ENCODE measurements at places on chromosomes 4 and X.

DNA sequence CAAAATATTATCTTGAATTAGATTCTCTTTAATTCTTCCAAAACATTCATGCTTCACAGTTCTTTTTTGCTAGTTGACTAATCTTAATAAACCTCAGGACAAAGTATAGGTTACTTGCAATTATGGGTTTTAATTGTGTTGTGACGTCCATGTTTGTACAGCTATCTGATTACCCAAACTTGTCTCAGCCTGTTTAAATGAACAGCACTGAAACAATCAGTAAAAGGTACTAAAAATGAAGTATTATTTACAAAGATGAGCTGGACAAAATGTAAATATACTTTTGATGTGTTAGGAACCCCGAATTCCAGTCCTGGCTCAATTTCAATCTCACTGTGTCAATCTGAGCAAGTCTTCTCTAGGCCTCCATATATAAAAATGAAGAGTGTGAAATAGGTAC is 57.4 kb upstream of the SLC6A14 start:
- no peak for DNase-seq

DNA sequence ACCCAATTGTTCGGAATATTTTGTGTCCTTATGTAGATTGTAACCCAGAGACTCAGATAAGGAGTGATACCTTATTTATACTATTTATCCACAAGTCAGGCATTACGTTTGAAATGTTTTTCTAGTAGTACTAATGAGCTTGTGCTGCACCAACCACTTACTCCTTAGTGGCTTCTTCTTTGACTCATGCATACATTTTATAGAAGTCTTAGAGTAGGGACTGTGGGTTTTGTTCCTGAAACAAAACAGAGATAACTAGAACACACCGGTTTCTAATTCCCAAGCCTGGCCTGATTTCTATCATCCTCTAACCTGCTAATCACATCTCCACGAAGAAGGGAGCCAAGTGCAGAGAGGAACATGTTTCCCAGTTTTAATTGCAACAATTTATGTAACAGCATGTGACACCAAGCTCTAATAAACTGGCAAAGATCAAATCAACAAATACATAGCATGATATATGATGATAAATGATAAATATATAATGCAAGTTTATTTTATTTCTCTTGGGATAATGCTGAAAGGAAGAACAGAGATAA is 32.3 kb downstream of the MGARP start:
- DNase-seq: no peak

GRCh38 chr4:100289946-100290345 is 99.7 kb upstream of the DDIT4L start:
- DNase-seq: no peak

GRCh38 chrX:51641421-51642021 is 22.8 kb upstream of the CENPVL3 start:
- peak; percentile 12 for DNase-seq

DNA sequence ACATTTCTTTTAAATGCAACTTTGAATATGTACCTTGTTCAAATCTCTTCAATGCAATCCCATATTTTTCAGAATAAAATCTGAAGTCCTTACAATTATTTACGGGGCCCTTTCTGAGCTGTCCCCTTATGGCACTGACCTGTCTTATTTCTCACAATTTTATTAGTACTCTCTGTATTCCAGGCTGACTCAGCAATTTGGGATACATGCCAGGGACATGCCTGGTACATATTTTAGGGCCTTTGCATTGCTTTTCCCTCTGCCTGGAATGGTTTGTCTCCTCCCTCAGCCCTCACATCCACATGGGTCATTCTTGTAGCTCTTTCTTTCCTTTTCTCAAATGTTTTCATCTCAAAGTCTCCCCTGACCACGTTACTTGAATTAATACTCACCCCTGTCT is 172.2 kb upstream of the TECRL start:
- no peak for DNase-seq

DNA sequence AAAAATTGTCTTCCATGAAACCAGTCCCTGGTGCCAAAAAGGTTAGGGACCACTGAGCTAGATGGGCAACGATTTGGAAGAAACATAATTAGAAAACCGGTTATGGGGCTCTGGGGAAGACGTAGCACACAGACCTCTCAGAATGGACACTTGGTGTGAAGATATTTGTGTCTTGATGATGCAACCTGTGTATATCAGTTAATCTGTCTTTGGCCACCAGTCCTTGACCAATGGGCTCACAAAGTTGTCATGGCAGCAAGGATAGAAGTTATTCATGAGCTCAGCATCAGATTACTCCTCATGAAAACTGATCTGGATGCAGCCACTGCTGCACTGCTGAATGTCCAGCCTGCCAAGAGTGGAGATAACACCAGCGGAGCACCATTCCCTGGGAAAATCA is 13.6 kb downstream of the MTNR1A start:
- no peak for DNase-seq

DNA sequence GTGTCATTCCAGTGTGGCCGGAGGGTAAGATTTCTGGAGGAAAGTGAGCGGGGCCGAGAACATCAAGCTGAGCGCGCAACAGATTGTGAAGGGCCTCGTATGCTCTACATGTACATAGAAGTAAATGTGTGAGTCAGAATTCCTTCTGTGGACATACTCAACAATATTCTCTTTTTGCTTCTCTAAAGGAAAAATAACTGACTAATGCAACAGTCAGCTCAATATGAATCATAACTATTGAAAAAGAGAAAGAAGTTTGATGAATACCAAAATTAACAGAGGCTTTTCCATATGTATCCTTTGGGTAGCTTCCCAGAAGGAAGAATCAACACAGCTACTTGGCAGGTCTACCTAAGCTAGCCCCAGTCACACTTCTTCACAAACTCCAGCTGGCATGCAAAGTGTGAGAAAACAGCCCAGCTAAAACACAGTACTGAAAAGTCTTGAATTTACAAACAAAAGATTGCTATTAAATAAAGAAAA is 87.5 kb upstream of the ZFP42 start:
- DNase-seq: no peak

DNA sequence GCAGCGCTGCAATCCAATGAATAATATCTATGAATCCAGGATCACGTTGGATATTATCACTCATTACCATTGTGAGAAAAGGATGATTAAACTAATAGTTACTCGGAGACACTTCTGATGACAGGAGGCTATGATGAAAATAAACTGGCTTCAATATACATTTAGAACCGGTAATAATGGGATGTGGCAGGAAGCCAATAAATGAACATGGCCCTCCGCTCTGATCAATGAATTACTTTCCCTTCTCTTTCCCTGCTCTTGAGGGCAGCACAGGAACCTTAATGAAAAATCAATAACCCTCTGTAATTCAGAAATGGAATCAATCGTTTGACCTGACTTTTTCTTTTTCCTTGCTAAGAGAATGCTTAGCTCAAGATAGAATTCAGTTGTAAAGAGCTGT is 103.9 kb upstream of the PAQR3 start:
- DNase-seq: no peak

DNA sequence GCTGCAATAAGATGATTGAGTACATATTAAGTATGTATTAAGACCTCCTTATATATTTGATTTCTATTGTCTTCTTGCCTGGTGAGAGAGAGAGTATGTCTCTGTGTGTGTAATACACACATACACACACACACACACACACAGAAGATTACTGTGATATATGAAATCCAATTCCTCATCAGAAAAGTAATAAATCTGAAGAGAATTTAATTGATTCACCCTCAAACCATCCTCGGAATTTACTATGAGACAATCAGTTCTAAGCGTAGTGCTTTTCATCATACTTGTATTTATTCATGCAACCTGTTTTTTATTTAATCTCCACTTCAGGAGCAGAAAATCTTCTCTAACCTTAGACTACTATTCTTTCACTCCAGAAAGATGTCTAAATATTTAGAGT is 62.3 kb upstream of the TLL1 start:
- no peak for DNase-seq

- DNase-seq: no peak
These were observed 25.5 kb upstream of the MYOZ2 start for GRCh38 chr4:119110121-119110520.

GRCh38 chr4:11130195-11130970 is 298.3 kb downstream of the HS3ST1 start:
- peak; percentile 8 for DNase-seq

GRCh38 chr4:101222156-101222845 is 125.0 kb downstream of the PPP3CA start:
- DNase-seq: no peak

- no peak for DNase-seq
These were observed 77.2 kb upstream of the HSD17B10 start for GRCh38 chrX:53511322-53511721.

DNA sequence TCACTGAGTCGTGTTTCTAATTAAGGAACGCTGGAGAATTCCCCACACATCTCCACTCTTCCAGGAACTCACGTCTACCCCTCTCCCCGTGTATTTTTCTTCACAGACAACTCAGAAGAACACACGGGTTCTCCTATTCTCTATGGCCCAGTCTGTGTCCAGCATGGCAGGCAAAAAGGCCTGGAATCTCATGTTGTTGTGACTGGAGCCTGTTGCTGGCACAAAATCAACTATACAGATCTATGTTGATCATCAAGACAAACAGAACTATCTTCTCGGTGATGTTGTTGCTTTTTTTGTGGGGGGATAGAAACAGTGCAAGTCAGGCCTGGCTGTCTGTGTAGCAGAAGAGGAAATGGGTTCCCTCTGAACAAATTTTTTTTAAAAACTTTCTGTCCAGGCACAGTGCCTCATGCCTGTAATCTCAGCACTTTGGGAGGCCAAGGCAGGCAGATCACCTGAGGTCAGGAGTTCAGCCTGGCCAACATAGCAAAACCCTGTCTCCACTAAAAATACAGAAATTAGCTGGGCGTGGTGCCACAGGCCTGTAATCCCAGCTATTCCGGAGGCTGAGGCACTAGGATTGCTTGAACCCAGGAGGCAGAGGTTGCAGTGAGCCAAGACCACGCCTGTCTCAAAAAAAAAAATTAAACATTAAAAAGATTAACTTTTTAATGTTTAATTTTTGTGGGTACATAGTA is 50.5 kb upstream of the CBR4 start:
- DNase-seq: no peak

GRCh38 chr4:66014146-66014765 is 344.0 kb upstream of the EPHA5 start:
- DNase-seq: no peak

DNA sequence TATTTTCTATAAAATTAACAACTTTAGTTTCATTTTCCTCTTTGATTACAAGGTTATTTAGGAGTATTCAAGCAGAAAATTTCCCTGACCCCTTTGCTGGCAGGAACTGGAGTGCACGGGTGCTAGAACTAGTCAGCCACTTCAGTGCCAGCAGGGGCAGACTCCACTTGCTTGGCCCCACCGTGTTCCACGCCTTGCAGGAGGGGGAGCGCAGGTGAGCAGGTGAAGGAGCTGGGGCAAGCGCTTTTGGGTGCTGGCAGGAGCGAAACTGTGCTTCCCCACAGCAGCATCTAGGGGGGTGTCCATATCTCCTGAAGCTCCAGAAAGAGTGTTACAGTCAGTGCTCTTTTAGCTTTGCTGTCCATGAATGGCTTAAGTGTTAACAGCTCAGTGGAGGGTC is 45.5 kb downstream of the MID2 start:
- no peak for DNase-seq

GRCh38 chrX:106933538-106933961 is 13.3 kb downstream of the CLDN2 start:
- DNase-seq: no peak

DNA sequence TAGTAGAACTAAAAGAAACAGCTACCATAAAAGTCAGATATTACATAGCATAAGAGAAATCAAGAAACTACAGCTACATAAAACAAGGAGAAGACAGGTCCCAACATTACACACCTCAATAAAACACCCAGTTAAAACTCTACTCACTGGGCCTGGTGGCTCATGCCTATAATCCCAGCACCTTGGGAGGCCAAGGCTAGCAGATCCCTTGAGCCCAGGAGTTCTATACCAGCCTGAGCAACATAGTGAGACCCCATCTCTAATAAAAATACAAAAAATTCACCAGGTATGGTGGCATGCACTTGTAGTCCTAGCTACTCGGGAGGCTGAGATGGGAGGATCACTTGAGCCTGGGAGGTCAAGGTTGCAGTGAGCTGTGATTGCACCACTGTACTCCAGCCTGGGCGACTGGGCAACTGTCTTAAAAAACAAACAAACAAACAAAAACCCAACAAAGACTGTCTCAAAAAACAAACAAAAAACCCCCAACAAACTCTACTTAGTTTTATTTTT is 15.2 kb upstream of the TXLNG start:
- DNase-seq: no peak

DNA sequence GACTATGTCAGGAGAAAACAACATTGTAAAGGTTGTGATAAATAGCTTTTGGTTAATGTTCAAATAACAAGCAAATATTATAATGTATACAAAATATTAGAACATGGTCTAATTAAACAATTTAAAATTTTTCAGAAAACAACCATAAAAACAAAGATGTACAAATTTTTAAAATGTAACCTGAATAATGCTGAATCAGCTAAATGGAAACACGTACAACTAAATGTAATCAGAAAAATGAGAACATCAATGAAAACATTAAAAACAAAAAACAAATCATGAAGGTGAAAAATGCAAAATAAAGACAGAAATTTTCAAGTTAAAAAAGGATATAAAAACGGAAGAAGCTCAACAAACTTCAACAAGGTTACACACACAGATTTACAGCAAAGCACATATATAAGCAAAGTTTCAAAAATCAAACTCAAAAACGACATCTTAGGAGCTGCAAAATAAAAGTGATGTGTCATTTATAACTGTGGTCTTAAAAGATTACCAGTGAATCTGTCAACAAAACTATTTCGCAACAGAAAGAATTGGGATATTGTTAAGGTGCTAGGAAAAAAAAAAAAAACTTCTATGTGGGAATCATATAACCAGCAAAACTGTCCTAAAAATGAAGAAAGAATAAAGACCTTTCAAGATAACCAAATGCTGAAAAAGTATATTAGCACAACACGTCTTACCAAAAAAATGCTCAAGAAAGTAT is 31.8 kb downstream of the ZNF732 start:
- no peak for DNase-seq

DNA sequence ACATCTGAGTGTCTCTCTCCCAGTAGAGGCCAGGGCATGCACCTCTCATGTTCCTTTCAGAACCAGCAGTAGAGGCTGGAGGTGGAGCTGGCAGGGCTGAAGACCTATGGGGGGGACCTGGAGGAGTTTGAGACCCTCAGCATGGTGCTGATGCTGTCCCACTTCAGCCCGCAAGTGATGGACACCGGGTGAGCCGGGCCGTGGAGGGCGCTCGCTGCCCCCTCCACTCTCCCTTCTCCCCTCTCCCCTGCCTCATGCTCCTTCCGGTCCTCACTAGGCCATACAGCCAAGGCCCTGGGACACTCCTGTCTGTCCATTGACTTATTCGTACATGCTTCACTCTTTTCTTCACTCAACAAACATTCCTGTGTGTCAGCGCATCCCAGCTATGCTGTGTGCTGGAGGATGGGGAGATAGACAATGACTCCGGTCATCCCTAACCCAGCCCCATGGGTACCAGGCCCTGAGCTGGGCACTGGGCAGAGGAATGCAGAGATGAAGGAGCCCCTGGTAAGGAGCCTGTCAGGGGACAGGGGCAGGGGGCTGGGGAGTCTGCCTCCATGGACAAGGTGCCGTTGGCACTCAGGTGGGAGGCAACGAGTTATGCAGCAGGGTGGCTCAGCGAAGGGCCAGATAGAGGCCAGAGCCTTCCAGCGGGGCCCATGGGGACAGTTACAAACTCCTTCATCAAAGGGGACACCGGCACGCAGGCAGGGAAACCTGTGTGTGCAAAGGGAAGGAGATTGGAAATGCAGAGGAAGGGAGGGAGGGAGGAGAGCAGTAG is 28.4 kb upstream of the WFS1 start:
- no peak for DNase-seq

- no peak for DNase-seq
These were observed 29.6 kb upstream of the KCNE5 start for GRCh38 chrX:109654516-109655109.

GRCh38 chr4:182268966-182269365 is 25.8 kb downstream of the TENM3 start:
- DNase-seq: no peak
